ENCODE measurements at places on chromosomes 2 and 18.

DNA sequence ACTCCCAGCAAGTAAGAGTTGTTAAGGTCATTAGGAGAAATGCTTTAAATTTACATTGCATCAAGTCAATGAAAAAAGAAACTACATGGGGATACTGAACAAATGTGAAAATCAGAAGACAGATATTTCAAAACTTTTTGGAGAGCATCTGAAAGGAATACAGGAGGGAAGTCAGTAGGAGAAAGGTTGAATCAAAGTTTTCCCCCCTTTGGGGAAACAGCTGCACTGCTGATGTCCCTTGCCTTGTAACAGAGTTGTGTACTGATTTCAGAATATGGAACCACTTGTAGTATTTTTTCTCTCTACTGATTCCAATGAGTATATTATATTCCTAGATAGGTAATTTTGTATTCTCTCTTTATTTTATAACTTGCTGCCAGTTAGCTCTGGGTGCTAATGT is 592.5 kb upstream of the ZEB2 start:
- DNase-seq, result no peak

DNA sequence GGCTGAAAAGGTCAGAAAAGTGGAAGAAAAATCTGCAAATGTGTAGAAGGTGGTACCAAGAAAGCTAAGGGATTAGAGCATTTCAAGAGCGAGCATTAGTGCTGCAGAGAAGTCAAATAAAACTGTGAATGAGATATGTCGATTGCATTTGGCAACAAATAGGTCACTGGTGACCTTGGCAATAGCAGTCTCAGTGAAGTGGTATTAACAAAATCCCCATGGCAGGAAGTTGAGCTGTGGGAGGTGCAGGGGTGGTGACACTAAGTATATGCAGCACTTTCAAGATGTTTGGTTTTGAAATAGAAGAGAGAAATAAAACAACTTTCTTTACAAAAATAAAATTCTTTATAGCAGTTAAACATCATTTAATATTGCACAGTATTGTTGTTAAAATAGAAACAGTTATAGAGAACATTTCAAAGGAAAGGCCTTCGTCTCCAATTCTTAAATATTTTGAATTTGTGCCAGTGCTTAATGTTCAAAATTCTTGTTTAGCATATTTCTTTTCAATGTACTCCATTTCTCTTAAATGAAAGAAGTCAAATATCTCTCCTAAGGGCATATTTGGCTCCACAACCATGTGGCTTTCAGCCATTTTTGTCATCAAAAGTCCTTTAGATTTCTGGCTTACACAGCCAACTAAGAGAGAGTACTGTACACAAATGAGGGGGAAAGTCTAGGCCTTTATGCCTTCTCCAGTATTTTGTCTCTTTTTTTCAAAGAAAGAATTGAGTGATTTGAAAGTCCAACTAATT is 443.0 kb upstream of the MMADHC start:
- DNase-seq, result no peak

DNA sequence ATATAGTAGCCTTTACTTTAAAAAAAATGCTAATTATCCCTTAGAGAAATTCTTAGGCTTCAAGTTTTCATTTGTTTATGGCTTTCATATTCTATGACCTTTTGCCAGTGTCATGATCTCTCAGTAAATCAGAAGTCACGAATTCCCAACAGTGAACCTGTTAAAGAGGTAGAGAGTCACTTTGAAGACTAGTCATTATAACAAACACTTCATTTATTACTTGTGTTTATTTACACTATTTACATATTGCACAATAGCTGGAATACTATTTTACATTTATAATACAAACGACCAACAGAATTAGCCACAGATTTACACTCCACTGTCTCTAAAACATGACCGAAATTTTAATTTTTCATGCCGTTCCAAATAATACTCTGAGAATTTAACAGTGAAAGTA is 8.5 kb downstream of the ALKAL2 start:
- DNase-seq, result no peak

DNA sequence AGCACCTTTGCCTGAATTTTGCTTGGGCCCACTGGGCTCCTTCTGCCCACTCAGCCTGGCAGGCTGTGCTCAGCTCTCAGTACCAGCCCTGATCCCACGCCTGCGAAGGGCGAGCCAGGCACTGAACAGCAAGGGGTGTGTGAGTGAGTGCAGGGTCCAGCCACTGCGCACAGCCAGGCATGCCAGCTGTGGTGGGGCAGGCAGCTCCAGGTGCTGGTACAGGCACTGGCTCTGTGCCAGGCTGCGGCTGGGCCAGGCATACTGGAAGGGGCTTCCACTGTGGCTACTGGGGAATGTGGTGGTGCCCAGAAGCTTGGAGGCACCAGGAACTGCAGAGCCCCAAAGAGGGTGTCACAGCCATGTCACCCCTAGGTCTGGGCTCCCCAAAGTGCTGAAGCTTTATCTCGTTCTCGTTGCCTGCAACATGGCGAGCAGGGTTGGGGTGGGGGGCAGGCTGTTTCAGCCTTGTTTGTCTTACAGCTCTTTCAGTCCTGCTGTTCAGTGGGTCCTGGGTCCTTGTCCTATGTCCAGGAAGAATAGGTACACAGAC is 8.8 kb downstream of the DYSF start:
- no peak for DNase-seq

DNA sequence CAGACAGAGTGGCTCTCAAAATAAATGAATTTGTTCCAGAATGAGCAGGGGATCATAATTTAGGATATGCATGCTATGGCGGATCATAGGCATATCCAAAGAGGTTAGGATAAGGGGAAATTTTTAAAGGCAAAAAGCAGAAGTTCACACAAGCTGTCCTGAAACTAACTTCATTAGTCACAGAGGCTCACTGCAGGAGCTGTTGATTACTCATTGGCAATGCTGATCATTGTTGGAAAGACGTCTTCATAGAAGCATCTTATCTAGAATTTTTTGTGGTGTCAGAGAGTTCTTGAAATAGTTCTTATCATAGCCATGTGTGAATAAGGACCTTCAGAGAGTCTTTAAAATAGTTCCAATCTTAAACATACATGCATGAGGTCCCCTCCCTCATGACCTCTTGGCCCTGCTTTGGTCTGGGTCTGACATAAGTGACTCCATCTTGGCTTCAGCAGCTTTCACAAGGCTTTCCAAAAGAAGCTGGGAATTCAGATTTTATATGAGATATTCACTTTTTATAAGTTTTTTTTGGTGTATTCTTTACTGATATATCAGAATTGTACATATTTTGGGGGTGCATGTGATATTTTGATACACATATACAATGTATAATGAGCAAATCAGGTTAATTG is 7.5 kb upstream of the CCDC195 start:
- no peak for DNase-seq

DNA sequence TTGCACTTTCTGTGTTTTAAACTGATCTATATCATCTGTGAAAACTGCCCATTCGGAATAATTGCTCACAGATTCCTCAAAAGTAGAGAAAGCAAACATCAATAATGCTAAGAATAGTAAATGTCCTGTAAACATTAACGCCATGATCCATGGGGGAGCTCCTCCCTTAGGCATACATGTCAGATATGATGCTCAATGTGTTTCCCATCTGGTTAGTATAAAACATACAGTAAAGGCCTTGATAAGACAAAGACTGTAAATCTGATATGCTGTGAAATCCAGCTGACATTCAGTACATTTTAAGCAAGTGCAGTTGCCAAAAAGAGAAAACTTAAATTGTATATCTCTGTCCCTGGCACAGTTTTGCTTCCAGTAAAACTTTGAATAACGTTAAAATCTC is 2.1 kb downstream of the DSEL start:
- no peak for DNase-seq

DNA sequence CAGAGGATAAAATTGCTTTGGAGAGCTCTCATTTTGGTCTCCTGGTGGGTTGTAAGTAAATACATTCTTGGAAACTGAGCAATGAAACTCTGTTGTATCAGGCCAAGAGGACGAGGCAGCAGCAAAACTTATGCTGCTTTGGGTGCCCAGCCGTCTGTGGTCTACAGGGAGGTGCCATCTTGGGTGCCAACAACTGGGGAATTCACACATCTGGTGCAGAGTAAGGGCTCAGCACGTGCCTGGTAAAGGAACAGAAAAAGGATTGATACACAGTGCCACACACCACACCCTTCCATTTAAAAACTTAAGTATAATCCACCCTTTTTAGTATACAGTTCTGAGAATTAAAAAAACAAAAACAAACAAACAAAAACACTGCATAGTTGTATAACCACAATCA is 221.9 kb downstream of the TSN start:
- DNase-seq, result no peak

- no peak for DNase-seq
Observed at GRCh38 chr2:127166231-127166860, 53.8 kb downstream of the CYP27C1 start.
